Common myeloid progenitor, CD34-positive (primary cell): ENCODE measurements at places on chromosomes 7 and 10.

DNA sequence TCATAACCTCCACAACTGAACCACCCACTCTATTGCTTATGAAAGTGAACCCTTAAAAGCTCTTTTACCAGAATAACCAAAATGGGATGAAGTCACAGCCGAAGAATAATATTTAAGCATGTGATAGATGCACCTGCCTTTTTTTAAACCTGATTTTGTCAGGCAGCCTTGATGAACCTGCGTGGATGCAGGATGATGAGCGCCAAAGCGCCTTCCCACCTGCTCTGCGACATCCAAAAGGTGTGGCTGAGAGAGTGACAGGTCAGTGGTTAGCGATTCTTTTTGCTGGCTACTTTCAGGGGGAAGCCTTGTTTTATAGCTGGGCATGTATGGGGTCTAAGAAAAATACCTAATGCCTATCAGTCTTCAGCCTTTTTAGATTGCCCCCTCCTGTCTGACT, 157.8 kb downstream of the FANK1 start:
- DNase-seq = no peak

DNA sequence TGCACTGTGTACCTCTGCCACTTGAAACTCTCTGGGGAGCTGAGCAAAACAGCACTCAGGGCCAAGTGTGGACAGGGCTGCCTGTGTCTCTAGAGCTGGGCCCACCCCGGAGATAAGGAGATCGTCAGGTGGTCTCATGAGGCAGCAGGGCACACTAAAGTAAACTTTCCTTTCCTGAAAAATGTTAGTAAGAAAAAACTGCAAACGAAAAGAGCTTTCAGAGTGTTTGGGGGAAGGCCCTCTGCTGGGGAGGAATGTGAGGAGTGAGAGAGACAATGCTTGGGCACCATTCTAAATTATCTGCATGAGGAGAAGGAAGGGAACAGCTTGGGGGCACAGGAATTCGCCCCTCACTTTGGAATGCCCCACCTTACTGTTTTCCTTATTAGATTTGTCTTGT, 127.7 kb downstream of the ATXN7L1 start:
- no peak for DNase-seq

DNA sequence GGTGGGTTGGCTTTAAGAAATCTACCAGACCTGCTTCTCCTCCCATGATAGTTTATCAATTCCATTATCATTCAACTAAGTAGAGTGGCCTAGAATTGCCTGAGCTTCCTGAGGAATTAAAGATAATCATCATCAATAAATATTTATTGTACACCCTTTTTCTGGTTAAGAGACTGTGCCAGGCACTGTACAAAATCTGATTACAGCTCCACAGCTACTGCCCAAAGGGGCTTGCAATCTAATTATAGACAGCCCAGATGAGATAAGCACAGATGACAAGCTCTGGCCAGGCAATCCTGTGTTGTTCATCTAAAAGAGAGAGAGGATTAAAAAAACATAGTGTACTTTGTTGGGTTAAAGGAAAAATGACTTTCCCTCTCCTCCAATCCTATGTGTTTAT, 586.4 kb downstream of the GATA3 start:
- DNase-seq = no peak

- DNase-seq = no peak
These were observed 109.7 kb upstream of the PPIF start for GRCh38 chr10:79237454-79238157.

GRCh38 chr10:124003481-124003870, 89.9 kb downstream of the CHST15 start:
- no peak for DNase-seq

DNA sequence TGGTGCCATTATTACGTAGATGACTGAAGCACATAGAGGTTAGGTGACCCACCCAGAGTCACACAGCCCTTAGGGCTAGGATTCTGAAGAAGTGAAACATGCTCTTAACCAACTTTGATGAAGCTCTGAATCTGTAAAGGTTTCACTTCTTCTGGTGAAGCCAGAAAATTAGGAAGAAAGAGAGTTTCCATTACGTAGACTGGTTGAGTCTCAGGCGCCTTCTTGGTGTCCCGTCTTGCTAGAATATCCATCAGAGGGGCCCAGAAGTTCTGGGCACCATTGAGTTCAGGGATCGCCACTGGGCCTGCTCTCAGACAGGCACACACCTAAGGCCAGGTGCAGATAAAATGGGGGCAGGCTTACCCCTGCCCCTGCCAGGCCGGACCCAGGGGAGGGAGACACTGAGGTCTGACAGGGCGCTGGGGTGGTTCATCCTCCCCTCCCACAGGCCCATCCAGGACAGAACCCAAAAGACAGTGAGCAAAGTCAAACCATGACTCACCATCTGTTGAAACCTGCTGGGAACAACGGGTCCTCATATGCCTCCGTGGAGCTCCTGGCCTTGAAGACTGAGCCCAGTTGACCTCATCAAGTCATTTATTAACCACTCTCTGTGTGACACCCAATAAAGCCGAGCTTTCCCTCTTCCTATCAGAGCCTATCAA, 33.2 kb downstream of the DRGX start:
- DNase-seq = no peak

GRCh38 chr10:32131388-32131787, 75.2 kb upstream of the KIF5B start:
- DNase-seq = peak; percentile 14

GRCh38 chr10:33189808-33190207, 144.7 kb downstream of the NRP1 start:
- DNase-seq = no peak

DNA sequence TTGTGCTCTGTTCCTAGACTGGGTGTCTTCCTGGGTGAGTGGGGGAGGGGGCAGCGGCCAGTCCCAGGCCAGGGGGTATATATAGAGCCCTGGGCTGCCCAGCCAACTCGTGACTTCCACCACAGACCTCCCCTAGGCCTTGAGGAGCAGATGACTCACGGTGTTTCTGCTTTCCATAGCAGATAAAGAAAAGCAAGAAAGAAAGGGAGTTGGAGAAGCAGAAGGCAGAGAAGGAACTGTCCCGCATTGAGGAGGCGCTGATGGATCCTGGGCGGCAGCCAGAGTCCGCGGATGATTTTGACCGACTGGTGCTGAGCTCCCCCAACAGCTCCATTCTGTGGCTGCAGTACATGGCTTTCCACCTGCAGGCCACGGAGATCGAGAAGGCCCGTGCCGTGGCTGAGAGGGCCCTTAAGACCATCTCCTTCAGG, 10.1 kb downstream of the CALHM2 start:
- no peak for DNase-seq

GRCh38 chr10:130623680-130624267, 487.6 kb downstream of the GLRX3 start:
- no peak for DNase-seq

DNA sequence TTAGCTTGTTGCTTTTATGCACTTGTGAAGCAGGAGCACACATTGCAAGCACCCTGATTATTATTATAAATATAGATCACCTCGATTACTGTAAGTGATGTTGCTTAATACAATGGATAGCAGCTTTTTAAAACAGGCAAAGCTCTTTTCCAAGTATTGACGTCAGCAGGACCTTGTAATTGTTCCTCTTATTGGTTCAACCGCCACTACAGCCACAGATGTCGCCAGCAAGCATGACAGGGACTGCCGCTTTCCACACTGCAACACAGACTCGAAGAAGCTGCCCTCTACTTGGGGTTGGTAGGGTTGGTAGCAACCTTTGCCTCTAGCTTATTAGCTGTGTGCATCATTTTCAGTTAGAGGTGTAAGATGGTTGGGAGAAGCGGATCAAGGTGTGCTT, 167.6 kb downstream of the ZNF365 start:
- peak; percentile 6 for DNase-seq

GRCh38 chr10:95309958-95310357, 19.2 kb upstream of the PDLIM1 start:
- no peak for DNase-seq

DNA sequence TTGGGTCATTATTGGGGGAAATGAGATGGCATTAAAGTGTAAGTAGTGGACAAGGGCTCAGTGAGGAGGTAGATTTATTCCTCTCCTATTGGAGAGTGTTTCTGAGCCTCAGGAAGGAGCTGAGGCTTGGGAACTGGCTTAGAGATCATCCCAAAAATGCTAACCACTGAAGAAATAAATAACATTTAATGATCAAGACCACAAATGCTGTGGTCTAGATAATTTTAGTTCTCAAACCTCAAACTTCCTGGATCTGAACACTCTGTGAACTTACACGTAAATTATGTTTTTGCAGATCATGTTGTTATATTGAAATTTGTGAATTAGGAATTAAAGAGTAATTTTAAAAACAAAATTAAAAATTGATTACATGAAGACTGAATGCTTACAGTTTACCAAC, 27.3 kb downstream of the MDFIC start:
- DNase-seq = peak; percentile 27

- DNase-seq = no peak
These were observed 132.9 kb downstream of the FZD1 start for GRCh38 chr7:91397096-91397495.

GRCh38 chr7:30674420-30674819, 7.8 kb downstream of the CRHR2 start:
- DNase-seq = no peak

DNA sequence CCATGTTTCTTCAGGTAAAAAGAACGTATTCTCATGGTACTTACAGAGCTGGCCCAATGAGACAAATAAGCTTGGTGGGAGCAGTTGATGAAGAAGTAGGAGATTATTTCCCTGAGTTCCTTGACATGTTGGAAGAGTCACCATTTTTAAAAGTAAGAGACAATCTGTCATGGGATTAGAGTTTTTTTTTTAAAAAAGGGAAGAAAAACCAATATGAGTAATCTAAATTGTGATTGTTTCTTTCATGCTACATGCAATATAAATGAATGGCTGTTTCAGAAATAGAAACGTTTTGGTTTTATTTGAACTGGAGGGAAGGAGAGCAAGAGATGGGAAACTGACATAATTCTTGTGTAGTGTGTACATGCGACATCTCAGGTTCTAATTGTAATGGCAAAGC, 32.8 kb downstream of the TMEM60 start:
- DNase-seq = no peak

DNA sequence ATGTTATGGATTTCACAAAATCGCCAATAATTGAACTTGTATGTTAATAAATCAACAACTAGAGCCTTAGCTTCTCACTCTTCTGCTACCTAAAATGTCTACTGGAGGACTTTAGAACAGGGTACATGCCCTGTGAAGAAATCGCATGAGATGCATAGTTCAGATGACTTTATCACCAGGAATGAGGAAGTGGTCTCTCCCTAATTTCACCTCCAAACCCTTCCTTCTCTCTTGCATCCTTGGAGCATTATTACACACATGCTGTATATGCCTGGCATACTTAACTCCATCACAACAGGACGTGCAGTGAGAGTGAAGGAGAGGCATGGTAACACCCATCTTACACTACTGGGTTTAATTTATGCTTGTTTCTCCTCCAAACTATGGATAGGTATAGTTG, 27.8 kb downstream of the RHEB start:
- DNase-seq = peak; percentile 11

GRCh38 chr10:13270877-13271551, 28.9 kb downstream of the PHYH start:
- no peak for DNase-seq

- no peak for DNase-seq
These were observed 30.2 kb downstream of the USP6NL start for GRCh38 chr10:11581213-11581612.

GRCh38 chr7:50534690-50535290, 30.4 kb downstream of the DDC start:
- peak; percentile 97 for DNase-seq

GRCh38 chr7:23333671-23334246, 34.6 kb downstream of the MALSU1 start:
- DNase-seq = no peak

DNA sequence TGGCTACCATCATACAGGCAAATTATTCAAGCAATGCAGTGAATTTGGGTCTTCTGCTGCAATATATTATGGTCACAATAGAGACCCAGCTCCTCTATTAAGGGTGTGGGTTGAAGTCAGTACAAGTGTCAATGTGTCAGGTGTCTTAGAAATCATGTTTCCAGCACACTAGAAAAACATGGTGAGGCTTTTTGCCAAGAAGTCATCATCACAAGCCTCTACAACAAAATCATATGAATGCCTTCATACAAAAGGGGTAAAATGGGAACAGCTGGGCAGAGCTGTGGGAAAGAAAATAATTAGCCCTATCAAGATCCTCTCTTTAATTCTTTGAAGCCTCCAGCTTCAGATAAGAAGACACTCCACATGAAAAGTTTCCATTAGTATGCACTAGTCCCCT, 37.2 kb downstream of the FAM13C start:
- DNase-seq = no peak

GRCh38 chr10:115827231-115828009, 445.6 kb downstream of the GFRA1 start:
- DNase-seq = no peak

- DNase-seq = no peak
These were observed 197.4 kb downstream of the ELMO1 start for GRCh38 chr7:37251222-37251621.

- DNase-seq = peak; percentile 50
These were observed 55.6 kb downstream of the GRB10 start for GRCh38 chr7:50727072-50727471.

DNA sequence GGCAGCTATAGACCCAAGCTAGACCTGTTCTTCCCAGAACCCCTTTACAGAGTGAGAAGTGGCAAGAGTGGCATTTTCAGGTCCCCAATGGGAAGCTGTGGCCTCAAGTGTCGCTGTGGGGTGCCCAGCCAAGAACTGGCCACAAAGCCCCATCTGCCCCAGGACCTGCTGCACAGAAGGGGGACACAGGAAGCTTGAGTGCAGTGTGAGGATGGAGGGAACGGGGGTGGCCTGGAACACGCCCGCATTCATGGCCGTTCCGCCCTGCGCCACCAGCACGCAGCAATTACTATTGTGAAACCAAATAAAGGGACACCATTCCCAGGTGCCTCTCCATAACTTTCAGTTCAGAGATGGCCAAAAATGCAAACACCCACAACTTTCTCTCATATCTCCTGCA, 237.6 kb upstream of the TCERG1L start:
- DNase-seq = no peak

- no peak for DNase-seq
These were observed 309.4 kb downstream of the TWIST1 start for GRCh38 chr7:18808026-18808425.

DNA sequence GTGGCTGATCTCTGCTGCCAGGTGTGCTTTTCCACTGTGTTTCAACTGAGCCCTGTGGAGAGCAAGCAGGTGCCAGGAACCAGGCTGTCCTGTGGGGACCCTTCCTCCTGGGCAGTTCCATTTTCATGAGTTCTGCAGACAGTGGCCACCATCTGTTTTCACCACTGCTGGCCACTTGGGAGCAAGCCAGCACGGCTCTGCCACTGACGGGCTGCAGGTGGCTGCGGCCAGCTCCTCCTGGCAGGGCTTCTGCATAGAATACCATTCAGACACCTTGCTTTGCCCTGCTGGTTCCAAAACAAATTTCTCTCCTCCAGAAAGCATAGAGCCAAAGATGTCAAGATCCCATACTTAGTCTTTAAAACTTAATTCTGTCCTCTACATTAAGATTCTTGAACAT, 48.3 kb downstream of the LANCL2 start:
- DNase-seq = no peak

GRCh38 chr10:78314651-78315050, 281.0 kb downstream of the RPS24 start:
- no peak for DNase-seq

- no peak for DNase-seq
These were observed 554.9 kb upstream of the GALNT17 start for GRCh38 chr7:70577078-70577477.

- DNase-seq = peak; percentile 74
These were observed 6.4 kb downstream of the USP54 start for GRCh38 chr10:73584737-73585136.
